ENCODE measurements at places on chromosomes 5 and 9.
A peak's percentile ranks its signal among the peaks of the same experiment; 100 is the strongest.

- peak; percentile 56 for DNase-seq
Measured at GRCh38 chr9:4237748-4238511, 61.9 kb downstream of the GLIS3 start.

DNA sequence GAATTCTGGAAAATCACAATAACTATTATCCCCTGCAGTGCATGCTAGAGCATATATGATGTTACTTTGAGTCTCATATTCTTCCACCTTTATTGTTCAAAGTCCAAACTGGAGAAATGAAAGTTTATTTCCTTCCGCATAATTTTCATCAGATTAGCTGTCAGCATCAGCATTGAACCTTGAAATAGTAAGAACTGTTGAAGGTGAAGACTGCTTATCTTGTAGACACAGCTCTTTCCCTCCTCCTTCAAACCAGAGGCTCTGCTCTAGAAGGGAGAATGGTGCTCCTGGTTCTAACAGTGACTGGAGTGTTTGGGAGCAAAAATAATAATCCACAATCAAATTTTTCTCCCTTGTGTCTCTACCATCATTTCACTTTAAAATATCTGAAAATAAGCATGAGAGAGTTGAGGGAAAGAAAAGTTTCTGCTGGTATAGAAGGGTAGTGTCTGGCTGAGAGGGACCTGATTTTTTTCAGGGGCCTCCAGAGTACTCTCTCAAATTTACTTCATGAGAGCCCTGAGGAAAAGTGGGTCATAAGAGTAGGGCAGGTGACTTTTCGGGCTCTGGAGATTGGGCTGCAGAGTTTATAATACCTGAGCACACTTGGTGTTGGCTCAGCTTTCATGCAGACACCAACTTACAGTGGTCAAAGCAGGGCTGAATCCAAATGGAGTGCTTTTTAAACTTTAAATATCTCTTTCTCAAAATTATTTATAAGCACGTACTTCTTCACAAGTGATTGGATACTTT is 170.4 kb downstream of the ZDHHC21 start:
- no peak for DNase-seq

DNA sequence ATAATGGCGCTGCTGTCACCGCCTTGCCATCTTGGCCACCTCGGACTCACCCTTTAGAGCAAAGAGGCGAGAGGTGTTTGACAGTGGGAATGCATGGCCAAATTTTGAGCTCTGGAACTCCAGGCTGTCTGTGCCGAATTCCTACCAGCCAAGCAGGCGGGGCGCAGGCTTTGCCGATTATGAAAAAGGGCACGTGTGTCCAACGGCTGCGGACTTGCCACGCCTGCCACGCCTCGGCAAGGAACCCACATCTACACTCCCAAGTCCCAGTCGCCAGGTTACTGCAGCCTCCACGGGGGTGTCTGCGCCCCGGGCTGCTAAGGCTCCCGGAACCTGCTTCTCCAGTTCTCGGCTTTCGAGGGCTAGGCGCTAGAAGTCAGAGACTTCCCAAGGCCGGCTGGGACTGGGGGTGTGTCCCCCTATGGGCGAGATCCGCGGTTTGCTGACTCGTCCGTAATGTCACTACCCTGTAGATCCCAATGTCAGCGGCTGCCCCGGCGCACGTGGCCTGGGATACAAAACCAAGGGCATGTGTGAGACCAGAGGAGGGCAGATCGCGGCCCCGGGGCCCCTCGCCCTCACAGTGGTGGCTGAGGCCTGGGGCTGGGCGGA is 2.8 kb downstream of the NPR3 start:
- peak; percentile 41 for DNase-seq

DNA sequence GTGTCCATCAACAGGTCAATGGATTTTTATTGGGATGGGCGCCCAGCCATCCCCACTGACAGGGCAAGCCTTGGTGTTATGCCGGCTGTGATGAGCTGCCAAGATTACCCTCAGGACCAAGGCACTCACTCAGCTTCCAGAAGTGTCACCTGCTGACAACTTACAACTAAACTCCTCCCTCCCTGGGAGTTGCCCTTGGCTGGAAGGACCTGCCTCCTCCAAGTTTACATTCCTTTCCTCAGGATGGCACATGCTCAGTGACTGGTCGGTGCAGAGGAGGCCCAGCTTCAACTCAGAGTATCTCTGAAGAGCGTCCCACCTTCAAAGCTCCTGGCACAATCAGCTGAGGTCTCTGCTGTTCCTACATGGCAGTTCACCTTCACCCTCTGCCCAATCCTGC is 52.5 kb upstream of the ZBTB43 start:
- no peak for DNase-seq

- peak; percentile 54 for DNase-seq
Measured at GRCh38 chr9:34034698-34035065, 14.0 kb downstream of the UBAP2 start.

DNA sequence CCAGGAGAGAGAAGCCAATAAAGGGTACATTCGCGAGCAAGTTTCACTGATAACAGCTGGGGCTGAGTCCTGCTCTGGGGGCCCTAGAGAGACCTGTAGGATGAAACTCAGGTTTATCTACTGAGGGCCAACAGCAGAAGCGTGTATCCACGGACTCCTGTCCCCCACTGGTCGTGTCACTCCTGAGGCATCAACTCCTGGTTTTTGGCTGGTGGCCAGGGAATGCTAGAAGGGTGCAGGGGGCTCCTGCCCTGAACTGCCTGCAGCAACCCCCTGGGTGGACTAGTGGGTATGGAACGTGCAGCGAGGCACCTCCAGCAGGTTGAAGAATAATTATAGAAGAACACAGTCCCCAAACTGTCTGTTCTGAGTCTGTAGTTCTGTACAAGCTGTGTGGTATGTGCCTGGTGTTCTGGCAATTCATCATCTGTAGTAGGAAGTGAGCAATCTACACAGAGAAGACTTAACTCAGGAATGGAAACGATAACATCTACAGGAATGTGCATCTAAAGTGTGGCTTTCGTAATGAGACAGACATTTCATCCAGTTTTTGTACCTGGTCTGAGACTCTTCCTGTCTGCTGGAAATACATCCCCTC is 64.5 kb upstream of the GNA14 start:
- peak; percentile 88 for DNase-seq

DNA sequence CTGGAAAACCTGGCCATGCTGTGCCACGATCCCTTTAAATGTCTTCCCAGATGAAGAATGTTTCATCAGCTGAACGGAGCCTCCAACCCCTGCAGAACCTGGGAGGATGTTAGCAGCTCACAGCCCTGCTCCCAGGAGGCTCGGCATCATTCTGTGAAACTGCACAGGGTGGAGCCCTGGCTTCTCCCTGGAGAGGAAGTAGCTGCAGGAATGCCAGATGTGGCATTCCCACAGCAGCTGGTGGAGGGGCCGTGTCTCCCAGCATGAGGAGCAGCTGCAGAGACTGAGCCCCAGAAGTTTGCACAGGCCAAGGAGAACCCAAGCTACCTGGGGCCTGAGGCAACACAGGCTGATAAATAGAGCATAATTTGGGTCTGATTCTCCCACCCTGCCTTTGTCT is 165.8 kb upstream of the MAP3K1 start:
- no peak for DNase-seq

GRCh38 chr9:70902692-70903131 is 218.7 kb downstream of the TRPM3 start:
- peak; percentile 96 for DNase-seq

DNA sequence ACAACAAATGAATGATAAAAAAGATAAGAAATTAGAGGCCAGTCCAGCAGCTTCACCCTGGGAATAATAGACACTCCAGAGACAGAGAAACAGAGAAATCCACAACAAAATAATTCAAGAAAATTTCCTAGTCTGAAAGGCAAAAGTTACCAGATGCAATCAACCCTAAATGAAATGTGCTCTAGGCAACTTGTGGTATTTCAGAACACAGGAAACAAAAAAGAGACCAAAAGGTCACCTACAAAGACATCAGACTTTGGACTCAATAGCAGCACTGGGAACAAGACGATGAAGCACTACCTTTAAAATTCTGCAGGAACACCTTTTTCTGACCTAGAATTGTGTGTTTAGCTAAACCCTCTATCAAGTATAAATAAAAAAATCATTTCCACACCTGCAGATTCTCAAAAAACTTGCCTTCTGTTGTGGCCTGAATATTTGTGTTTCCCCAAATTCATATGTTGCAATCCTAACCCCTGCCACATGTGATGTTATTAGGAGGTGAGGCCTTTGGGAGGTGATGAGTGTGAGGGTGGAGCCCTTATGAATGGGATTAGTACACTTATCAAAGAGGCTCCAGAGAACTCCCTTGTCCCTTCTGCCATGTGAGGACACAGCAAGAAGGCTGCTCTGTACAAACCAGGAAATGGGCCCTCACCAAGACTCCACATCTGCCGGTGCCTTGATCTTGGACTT is 5.9 kb upstream of the MAPK9 start:
- no peak for DNase-seq

- DNase-seq, result no peak
Measured at GRCh38 chr5:108786806-108787483, 39.2 kb downstream of the FER start.

DNA sequence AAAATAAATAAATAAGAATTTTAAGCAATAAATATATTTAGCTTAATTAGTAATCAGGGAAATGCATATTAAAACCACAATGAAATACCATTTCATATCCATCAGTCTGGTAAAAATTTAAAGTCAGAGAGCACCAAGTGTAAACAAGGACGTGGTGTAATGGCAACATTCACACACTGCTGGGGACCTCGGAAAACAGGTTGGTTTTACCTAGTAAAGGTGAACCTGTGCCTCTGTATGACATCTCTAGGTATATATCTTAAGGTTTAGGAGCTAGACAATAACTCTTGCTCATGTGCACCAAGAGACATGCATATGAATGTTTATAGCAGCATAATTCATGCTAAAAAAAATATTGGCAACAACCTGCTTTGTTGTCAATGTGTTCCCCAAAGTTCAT is 29.7 kb downstream of the FNBP1 start:
- DNase-seq, result no peak

GRCh38 chr9:96513622-96514021 is 63.7 kb downstream of the HABP4 start:
- peak; percentile 38 for DNase-seq

GRCh38 chr5:165375201-165375600 is 1869.8 kb downstream of the MAT2B start:
- no peak for DNase-seq

DNA sequence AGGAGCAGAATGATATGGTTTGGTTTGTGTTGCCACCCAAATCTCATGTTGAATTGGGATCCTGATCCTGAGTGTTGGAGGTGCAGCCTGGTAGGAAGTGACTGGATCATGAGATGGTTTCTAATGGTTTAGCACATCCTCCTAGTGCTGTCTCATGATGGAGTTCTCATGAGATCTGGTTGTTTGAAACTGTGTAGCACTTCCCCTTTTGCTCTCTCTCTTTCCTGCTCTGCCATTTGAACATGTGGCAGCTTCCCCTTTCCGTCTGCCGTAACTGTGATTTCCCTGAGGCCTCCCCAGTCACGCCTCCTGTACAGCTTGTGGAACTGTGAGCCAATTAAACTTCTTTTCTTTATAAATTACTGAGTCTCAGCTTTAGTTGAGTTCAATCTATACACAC is 756.8 kb upstream of the CDH6 start:
- DNase-seq, result no peak

- no peak for DNase-seq
Measured at GRCh38 chr5:52842111-52842510, 54.4 kb downstream of the ITGA1 start.

DNA sequence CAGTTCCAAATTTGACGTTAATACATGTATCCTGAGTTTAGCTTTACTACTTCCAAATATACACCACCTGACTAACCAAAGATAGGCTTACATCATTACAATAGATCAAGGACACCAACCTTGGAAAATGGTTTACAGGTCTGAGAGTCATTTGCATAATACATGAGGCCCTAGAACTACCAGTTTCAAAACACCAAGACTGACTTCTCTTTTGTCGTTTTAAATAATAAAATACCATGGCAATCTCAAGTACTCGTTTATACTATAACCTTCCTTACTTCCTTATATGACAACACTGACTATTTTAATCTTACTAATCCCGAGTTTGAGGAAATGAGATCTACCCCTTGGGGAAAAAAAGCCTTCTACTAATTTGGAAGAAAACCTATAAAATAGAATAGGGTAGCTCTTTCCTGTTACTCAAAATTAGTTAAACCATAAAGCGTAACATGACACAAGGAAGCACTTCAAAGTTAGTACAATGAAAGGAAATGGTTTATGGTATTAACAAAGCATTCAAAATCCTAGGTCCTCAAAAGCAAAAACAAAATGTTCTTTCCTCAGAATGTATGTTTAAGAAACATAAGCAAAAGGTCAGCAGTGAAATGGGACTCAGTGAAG is 42.1 kb downstream of the UBQLN1 start:
- no peak for DNase-seq

- DNase-seq, result no peak
Measured at GRCh38 chr9:18717759-18718158, 243.8 kb downstream of the ADAMTSL1 start.

- peak; percentile 67 for DNase-seq
Measured at GRCh38 chr5:17203329-17204132, 13.9 kb upstream of the BASP1 start.

DNA sequence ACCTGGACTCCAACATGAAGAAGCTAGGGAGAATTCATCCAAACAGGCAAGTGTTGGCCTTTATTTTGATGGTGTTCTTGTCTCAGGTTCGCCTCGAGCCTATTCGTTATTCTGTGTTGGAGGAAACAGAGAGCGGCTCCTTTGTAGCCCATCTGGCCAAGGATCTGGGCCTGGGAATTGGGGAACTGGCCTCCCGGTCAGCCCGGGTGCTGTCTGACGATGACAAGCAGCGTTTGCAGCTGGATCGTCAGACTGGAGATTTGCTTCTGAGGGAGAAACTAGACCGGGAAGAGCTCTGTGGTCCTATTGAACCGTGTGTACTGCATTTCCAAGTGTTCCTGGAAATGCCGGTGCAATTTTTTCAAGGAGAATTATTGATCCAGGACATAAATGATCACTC is 367 bp downstream of the PCDHB4 start:
- no peak for DNase-seq

DNA sequence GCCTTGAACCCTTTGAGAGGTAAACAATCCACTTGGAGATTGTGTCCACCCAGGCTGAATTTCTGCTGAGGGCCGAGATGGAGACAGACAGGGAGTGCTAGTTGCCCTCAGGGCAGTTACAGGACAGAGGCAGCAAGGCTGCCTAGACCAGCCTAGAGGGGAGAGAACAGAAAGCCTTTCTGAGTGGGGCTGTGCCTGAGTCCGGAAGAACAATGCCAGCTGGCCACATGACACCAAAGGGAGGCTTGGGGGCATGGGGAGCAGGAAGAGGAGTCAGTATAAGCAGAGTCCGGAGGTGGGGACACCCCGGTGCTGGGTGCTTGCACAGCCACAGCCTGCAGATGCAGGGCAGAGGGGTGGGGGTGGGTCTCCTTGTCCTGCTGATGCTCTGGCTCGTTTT is 145.7 kb downstream of the CFAP90 start:
- no peak for DNase-seq

GRCh38 chr9:134434894-134435506 is 108.7 kb downstream of the RXRA start:
- DNase-seq, result peak; percentile 96

DNA sequence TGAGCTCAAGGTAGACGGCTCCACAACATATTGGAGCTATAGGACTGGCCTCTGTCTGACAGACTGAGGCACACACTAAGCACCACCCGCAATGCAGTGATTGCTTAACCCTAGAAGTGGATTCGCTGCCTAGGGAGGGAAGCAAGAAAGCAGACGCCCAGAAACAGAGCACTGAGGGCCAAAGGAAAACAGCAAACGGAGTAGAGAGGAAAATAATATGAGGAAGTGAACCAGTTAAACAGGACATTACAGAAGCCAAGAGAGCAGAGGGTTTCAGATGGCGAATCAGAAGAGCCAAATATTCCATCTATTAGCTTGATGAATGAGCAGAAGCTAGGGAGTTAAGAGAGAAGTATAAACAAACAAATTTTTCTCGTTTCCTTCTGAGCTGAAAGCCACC is 139.2 kb upstream of the LHFPL2 start:
- no peak for DNase-seq
